ENCODE measurements at places on chromosomes 5 and 9.

GRCh38 chr5:142737179-142737578, 33.0 kb upstream of the ARHGAP26 start:
- DNase-seq = no peak

GRCh38 chr5:61409568-61409967, 77.5 kb downstream of the ZSWIM6 start:
- DNase-seq = peak; percentile 95

DNA sequence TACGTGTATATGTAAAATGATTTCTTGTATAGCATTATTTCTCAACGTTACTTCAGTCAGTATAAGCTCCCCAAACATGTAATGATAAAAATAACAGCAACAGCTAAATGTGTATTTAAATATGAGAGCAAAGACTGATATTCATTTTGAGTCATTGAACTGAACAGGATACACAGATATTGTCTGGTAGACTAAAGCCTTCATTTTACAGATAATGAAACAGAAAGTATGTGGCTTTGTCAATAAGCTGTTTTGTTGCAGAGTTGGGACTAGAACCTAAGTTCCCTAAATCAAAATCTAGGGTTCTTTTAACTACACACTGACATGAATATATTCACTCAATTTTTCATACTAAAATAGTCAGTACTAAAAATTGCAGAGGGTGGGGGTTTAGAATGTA, 80.4 kb upstream of the MARCHF11 start:
- DNase-seq = no peak

DNA sequence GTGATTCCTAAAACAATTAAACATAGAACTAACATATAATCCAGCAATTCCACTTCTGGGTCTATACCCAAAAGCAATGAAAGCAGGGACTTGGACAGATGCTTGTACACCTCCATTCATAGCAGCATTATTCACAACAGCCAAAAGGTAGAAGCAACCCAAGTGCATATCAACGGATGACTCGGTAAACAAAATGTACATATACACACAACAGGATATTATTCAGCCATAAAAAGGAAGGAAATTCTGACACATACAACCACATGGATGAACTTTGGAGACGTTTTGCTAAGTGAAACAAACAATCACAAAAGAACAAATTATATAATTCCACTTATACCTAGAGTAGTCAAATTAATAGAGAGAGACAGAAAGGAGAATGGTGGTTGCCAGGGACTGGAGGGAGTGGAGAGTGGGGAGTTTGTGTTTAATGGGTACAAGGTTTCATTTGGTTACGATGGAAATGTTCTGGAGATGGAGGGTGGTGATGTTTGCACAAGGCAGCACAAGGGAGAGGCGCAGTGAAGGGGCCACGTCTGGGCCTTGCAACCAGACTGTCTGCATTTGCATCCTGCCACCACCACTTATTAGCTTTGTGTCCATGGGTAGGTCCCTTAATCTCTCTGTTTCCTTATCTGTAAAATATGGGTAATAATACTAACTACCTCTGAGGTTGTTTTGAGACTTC, 36.3 kb upstream of the RLN1 start:
- DNase-seq = no peak

DNA sequence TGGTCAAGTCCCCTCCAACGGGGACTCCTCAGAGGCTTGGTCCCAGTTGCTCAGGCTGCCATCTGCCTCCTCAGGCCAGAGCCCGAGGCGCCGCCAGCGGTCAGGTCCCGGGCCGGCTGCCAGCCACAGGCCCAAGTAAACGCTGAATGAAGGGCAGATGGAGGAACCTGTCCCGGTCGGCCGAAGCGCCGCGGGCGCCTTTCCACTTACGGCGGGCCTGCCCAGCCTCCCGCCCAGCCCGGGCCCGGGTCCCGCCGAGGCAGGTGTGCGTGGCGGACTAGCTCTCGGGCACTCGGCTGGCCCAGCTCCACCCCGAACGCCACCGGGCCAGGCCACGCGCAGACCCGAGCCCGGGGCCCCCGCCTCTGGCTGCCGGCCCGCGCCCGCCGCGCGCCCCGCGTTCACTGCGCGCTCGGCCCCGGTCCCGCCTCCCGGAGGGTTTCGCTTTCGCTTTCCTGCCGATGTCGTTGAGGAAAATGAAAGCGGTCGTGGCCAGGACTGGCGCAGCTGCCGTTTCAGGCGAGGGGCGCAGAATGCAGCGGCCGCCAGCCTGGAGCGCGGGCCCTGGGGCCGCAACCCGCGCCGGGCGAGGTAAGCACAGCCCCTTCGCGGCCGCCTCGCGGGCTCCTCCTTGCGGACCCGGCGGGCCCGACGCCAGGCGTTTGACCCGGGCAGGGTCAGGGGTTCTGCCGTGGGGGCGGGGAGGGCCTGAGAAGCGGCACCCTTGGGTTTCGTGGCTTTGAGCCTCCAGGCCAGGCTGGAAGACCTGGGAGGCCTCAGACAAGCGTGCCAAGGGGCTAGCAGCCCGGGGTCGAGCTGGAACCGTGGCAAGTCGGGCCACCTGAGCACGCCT, 41.2 kb downstream of the SLC22A5 start:
- no peak for DNase-seq
